Activated T-helper 1 cell treated with Interleukin-2 at 50 U/mL for 16 hours (primary cell): ENCODE measurements at places on chromosomes 1 and 21.

DNA sequence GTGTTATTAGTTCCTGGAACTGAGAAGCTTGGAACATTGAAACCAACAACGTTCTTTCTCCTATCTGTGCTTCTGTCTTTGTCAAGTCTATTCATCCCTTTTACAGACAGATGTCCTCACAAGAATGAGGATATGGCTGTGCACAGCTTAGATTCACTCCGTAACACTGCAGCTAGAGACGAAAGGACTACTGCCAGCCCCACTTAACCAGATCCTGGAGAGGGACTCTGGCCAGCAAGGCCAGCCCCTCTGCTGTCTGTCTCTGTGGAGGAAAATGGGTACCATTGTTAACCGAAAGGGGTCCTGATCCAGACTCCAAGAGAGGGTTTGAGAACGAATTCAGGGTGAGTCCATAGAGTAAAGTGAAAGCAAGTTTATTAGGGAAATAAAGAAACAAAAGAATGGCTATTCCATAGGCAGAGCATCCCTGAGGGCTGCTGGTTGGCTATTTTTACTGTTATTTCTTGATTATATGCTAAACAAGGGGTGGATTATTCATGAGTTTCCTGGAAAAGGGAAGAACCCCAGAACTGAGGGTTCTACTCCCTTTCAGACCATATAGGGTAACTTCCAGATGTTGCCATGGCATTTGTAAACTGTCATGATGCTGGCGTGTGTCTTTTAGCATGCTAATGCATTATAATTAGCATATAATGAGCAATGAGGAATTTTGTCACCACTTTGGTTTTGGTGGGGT, 17.4 kb upstream of the USP24 start:
- DNase-seq, result no peak

DNA sequence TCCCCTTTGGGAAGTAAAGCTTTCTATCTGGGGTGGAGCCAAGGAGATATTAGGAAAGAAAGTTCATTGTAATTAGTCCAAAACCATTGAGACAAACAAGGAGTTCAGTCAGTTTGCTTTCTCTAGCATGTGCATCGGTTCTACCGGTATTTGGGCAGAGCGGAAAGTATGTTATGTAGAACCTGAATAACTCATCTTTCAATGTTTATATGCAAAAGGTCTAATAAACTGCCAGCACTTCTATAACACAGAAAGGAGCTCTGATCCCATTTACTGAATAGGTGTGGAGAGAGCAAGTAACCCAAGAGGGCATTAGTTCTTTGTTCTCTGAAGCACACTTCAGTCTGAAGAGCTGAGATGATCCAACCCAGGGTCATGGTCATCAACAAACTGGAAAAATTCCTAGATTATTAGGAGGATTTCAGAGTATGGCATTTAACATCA, 3.5 kb downstream of the TGFB2 start:
- DNase-seq, result no peak

DNA sequence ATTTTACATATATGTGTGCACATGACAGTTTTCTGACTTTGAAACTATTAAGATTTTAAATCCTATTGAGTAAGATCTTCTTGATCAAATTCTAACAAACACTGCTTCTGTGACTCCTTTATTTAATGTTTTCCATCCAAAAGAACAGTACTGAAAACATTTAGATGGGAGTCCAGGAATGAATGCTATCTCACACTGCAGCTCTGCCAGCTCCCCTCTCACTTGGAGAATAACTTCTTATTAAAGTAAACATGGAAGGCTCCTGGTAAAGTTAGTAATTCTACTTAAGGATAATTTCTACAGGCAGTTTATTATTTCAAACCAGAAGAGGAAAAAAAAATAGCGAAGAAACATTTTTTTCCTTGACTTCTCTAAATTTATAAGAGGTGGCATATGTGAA, 349.1 kb downstream of the DPYD start:
- no peak for DNase-seq

GRCh38 chr1:74193908-74194307, 4.1 kb downstream of the LRRIQ3 start:
- DNase-seq, result no peak

DNA sequence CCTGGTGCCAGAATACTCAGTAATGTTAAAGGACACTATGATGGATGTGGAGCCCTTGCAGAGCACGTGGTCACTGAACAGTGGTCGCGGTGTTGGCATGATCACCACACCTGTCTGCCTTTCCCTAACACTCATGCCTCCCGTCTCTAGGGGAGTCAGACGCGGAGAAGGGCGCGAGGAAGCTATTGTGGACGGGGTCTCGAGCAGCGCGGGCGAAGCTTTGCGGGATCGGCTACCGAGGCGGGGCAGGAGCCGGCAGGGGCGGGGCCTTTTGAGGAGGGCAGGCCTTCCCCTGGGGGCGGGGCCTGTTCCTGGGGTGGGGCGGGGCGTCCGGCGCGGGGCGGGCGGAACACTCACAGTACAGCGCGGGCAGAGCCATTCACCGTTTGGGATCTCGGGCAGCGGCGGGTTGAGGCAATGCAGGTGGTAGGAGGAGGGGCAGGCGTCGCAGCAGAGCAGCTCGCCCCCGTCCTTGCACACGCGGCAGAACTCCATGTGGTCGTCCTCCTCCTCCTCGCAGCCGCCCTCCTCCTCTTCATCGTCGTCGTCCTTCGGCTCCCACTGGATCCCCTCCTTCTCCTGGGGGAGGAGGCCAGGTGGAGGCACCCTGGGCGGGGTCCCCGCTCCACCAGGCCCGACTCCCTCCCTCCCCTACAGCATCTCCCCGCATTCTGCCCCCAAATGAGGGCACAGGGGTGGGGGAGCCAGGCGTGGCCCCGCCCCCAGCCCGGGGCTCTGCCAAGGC, 31.5 kb downstream of the CHD5 start:
- peak; percentile 50 for DNase-seq

GRCh38 chr21:28538987-28539622, 453.6 kb downstream of the LTN1 start:
- DNase-seq, result no peak

DNA sequence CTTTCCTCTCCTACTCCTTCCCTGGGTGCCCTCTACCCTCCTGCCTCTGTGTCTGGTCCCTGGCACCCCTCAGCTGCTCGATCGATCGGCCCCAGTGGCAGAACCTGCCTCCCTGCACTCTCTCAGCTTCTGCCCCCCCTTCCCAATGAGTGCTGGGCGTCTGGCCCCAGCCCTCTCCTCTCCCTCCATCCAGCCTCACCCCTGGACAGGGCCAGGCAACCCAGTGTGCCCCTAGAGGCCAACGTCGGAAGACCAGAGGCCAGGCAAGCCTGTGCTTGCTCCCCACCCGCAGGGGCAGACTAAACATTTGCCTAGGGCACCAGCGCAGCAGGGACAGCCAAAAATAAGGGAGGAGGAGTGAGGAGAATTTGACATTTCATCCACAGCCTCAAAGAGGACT, 43.5 kb downstream of the LGR6 start:
- no peak for DNase-seq

DNA sequence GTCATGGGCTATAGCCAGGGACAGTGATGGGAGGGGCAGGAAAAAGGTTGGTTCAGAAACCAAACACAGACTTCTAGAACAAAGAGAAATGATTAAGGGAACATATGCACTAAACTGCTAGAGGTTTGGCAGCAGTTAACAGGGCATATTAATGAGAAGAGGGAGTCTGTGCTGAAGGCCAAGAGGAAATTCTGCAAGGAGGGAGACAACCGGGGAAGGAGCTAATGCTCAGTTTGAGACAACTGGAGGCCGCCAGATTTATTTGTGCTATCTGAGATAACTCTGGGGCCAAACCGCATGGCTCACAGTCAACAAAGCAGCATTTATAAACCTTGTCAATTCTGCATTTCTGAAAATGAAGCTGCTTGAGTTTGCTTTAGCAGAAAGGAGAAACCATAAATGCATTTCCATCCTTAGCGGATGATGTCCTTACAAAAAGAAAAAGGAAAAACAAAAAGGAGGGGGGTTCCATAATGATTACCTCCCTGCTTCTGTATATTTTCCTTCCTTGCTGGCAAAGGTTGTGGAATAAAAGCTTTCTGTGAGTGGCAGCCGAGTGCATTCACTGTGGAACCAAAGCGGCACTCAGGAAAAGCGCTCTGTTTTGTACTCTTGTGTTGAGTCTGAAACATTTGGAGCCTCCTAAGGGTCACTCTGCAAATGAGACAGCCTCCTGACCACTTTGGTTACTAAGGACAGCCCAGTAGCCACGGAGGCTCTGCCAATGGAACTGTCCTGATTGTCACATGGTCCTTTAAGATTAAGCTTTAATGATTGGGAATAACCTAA, 70.3 kb downstream of the SIM2 start:
- no peak for DNase-seq

GRCh38 chr1:27872059-27872801, at the start of gene THEMIS2:
Gene THEMIS2, plus strand, starts transcription at chr1:27872544. Its CDS starts 28 bp downstream, at chr1:27872572.
- peak; percentile 71 for DNase-seq

DNA sequence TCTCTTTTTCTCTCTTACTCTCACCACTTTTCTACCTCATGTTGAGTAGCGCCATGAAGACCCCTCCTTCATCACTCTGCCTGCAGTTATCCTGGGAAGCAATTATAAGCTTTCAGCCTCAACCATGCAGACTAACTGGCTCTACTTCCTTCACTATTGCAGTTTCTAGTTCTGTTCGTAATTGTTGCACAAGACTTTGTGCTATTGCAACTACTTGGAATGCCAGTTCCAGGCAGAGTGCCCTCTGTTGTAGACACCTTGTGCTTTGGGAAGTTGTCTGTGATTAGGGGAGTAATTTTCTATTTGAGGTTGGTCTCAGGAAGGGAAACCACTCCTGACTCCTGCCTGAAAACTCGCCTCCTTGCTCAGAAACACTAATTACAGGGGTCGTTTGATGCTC, 19.4 kb downstream of the PGM1 start:
- DNase-seq, result no peak

DNA sequence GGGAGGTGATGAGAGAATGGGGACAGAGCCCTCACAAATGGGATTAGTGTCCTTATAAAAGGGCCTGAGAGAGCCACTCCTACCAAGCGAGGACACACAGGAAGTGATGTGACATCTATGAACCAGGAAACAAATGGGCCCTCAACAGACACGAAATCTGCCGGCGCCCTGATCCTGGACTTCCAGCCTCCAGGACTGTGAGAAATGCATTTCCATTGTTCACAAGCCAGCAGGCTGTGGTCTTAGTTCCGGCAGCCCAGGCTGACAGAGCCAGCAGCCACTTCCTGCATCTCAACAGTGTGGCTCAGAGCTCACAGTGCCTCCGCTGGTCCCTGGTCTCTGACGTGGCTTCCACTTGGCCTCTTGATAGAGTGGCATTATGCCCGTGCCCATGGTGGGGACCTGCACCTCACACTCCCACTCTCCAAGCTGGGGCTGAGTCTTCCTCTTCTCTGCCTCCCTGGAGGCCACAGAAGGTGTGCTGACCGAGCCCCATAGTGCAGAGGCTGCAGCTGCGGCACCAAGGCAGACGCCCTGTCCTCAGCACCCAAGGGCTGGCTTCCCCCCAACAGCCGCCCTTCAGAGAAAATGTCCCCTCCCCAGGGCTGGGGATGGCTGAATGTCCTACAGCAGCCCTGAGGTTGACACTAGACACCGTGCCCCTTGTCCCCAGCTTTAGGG, 44.9 kb downstream of the ACOT7 start:
- DNase-seq, result peak; percentile 46

DNA sequence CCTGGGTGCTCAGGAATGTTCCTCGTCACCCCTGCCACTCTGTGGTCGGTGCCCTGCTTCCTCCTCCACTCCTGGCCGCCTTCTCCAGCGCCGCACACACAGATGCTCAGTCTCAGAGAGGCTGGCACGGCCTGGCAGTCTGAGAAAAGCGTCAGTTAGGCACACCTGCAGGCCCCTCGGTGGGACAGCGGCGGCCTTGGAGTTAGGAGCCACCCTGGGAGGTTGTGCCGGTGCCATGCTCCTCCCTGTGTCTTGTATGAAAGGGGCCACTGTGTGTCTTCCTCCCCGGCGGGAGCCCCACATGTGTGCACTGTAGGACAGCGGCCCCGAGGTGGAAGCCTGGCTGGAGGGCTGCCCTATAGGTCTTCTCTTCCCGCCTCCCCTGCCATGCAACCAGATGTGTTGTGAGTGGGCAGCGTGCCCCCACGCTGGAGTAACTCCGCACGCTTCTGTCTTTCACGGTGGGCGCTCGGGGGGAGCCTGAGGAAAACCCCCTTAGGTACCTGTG, 145.2 kb downstream of the PGBD5 start:
- DNase-seq, result no peak

DNA sequence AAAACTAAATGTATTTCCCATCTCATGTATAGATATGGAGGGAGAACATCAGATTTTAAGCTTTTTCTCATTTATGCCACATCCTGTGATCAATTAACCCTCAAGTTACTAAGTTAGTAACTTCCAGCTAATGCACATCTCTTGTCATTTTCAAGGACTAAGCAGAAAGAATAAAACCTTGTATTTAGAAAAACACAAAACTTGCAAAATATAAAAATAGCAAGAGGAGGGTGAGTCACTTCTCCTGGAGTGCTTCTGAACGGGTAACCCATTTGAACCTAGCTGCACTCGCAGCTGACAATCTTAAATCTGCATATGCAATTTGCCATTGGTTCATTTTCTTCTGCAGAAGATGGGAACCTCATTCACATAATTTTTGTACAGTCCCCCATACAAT, 500.5 kb downstream of the SETD4 start:
- DNase-seq, result no peak

DNA sequence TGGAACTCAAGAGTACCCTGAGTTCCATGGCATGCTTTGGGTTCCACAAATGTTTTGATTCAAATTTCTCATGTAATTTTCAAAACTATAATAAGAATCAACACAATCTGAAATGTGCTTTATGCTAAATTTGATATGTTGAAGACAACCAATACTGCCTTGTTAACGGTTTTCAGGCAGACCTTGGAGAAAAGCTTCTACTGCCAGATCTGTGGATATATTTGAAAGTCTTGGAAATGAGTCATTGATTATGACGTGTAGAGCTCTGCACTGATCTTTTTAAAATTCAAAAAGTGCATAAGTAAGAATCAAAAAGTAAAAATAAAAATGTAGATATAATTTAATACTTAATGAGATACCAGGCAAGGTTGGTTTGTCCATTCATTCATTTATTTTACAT, 74.0 kb upstream of the TNR start:
- DNase-seq, result no peak

DNA sequence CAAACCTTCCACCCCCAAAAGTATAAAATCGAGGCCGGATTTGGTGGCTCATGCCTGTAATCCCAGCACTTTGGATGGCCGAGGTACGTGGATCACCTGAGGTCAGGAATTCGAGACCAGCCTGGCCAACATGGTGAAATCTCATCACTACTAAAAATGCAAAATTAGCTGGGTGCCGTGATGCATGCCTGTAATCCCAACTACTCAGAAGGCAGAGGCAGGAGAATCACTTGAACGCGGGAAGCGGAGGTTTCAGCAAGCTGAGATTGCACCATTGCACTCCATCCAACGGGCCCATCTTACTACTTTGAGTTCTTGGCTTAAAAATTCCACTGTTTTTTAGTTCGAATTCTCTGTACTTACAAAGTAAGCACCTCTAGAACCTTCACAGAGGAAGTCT, 11.0 kb downstream of the KLHDC8A start:
- DNase-seq, result no peak
